Activated naive CD8-positive, alpha-beta T cell treated with anti-CD3 and anti-CD28 coated beads for 36 hours (primary cell): ENCODE measurements at places on chromosomes 6 and 20. TPM values are rescaled to one million over a fixed set of nuclear protein-coding genes. Genes with fewer than 3 reads are reported as not detected.

- peak; percentile 65 for DNase-seq
Measured at GRCh38 chr20:51497542-51498467, 44.7 kb downstream of the NFATC2 start.

- DNase-seq = no peak
Measured at GRCh38 chr20:34938466-34939163, 17.0 kb downstream of the GSS start.

DNA sequence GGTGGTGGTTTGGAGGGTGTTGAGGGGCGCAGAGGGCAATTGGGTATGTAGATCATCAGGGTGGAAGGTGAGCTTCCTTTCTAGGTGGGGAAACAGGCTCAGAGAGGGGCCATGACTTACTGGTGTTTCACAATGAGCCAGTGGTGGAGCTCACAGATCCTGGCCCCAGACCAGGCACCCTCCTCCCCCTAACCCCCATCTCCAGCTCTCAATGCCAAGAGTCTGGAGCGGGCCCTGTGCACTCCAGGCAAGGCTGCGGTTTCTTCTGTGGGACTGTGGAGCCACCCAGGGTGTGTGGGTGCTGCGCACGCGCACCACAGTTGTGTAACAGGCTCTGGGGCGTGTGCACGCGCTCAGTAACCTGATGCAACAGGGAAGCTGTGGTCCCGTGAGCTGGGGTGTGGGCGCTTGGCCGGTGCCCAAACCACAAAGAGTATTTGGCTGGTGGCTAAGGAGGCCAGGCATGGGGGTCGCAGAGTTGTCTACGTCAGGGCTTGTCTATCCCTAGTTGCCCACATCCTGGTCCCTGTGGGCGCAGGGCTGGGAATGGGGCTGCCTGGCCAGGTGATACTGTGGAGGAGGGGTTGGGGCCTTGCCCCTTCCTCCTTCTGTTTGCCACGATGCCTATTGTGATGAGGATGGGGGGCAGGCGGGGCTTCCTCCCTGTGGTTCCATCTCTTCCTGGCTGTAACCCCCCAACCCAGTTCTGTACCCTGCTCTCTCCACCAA, 37.5 kb upstream of the MRPS18A start:
- peak; percentile 86 for DNase-seq

The FAM209B gene
- total RNA-seq = 0.60 TPM

The COL21A1 gene
- not detected for total RNA-seq

The STMND1 gene
- not detected for total RNA-seq

The MEI4 gene
- total RNA-seq = 0.04 TPM

The KCNQ5 gene
- 15.8 TPM for total RNA-seq

The HCK gene
- not detected for total RNA-seq
